ENCODE measurements at places on chromosomes 12 and 14.

DNA sequence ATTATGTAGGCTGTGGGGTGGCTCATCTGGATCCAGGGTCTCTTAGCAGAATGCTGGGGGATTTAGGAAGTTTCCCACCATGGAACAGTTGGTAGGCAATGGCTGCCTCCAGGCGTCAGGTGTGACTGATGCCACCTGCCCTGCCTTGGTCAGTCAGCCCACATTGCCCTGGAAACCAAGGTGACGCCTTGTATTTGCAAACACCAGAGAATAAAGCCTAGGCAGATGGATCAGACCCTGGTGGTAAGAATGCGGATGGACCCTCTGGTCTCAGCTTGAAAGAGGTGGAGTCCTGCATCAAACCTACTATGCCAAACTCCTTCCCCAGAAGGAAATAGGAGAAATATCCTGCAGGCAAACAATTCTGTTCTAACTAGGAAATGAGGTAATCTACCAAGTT is 38.2 kb downstream of the NCKAP5L start:
- H3K4me3 ChIP-seq: no peak overlapping the region
- no peak overlapping the region for H3K27ac ChIP-seq
- H3K4me1 ChIP-seq: no peaks in the 10 kb centered on the region
- H3K27me3 ChIP-seq: no peaks in the 10 kb centered on the region
- H3K36me3 ChIP-seq: peaks cover 51% of the 10 kb centered on the region
- peak; percentile 54 for DNase-seq

- H3K36me3 ChIP-seq: no peaks in the 10 kb centered on the region
- no peaks in the 10 kb centered on the region for H3K4me1 ChIP-seq
- no peaks in the 10 kb centered on the region for H3K27me3 ChIP-seq
- H3K4me3 ChIP-seq: no peak overlapping the region
- DNase-seq: peak; percentile 75
- no peak overlapping the region for H3K27ac ChIP-seq
Measured at GRCh38 chr12:127888943-127889719, 377.8 kb upstream of the TMEM132C start.

DNA sequence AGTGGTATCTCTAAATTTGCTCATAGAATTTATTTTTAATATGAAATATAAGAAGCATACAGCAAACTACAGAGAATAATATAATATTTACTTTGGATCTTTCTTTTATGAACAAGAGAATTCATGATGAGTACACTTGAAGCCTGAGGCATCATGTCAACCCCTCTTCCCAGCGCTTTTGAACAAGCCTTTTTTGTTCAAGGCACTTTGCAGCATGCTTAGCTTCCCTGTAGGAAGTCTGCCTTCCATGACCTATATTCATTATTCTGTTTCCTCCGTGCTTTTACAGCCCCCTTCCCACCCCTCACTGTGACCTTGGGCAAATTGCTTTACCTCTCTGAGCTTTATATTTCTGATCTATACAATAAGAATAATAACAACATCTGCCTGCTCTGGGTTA is 41.6 kb downstream of the SCN8A start:
- no peak for DNase-seq
- no peaks in the 10 kb centered on the region for H3K4me1 ChIP-seq
- no peak overlapping the region for H3K4me3 ChIP-seq
- H3K27me3 ChIP-seq: no peaks in the 10 kb centered on the region
- no peak overlapping the region for H3K27ac ChIP-seq

- DNase-seq: no peak
- H3K36me3 ChIP-seq: no peaks in the 10 kb centered on the region
- H3K4me1 ChIP-seq: no peaks in the 10 kb centered on the region
- no peaks in the 10 kb centered on the region for H3K27me3 ChIP-seq
- no peak overlapping the region for H3K4me3 ChIP-seq
Measured at GRCh38 chr12:87246726-87247125, 782.5 kb downstream of the C12orf50 start.

DNA sequence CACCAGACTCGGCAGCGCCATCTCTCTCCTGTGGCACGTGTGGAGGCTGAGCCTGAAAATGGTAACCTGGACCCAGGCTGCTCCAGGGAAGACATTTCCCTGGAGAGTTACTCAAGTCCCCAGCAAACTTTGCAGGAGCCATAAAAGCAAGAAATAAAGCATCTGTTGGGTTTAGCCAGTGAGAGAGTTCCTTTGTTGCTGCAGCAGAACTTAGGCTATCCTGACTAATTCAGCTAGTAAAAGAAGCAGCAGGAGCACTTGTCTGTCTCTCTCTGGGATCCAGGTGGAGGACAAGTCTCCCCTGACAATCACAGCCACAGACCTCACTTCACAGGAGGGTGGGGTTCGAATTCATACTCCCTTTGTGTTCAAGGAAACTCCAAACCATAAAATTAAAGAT is 79.2 kb upstream of the DIO3 start:
- H3K36me3 ChIP-seq: no peaks in the 10 kb centered on the region
- no peak for DNase-seq
- H3K27ac ChIP-seq: no peak overlapping the region
- no peaks in the 10 kb centered on the region for H3K27me3 ChIP-seq
- no peak overlapping the region for H3K4me3 ChIP-seq
- H3K4me1 ChIP-seq: peaks cover 6% of the 10 kb centered on the region

- no peaks in the 10 kb centered on the region for H3K36me3 ChIP-seq
- H3K4me3 ChIP-seq: no peak overlapping the region
- no peak for DNase-seq
- no peaks in the 10 kb centered on the region for H3K4me1 ChIP-seq
- no peak overlapping the region for H3K27ac ChIP-seq
Measured at GRCh38 chr12:48176417-48176751, 7.1 kb upstream of the CCDC184 start.

Measured in stomach (tissue), 19 donors.